ENCODE measurements at places on chromosomes 16 and 17. TPM values are rescaled to one million over a fixed set of nuclear protein-coding genes. Genes with fewer than 3 reads are reported as not detected.

The KRT31 gene
- total RNA-seq, result not detected

The HOXB3 gene
- total RNA-seq, result 2.6 TPM

The ZNF174 gene
- 6.0 TPM for total RNA-seq

The TMEM114 gene
- not detected for total RNA-seq

The MT1H gene
- total RNA-seq, result not detected

The MT1A gene
- not detected for total RNA-seq

The SDK2 gene
- total RNA-seq, result 0.05 TPM

The C17orf113 gene
- total RNA-seq, result 0.26 TPM

The OTOP3 gene
- total RNA-seq, result not detected

The CLDN7 gene
- 1.5 TPM for total RNA-seq

The KRTAP9-2 gene
- not detected for total RNA-seq

DNA sequence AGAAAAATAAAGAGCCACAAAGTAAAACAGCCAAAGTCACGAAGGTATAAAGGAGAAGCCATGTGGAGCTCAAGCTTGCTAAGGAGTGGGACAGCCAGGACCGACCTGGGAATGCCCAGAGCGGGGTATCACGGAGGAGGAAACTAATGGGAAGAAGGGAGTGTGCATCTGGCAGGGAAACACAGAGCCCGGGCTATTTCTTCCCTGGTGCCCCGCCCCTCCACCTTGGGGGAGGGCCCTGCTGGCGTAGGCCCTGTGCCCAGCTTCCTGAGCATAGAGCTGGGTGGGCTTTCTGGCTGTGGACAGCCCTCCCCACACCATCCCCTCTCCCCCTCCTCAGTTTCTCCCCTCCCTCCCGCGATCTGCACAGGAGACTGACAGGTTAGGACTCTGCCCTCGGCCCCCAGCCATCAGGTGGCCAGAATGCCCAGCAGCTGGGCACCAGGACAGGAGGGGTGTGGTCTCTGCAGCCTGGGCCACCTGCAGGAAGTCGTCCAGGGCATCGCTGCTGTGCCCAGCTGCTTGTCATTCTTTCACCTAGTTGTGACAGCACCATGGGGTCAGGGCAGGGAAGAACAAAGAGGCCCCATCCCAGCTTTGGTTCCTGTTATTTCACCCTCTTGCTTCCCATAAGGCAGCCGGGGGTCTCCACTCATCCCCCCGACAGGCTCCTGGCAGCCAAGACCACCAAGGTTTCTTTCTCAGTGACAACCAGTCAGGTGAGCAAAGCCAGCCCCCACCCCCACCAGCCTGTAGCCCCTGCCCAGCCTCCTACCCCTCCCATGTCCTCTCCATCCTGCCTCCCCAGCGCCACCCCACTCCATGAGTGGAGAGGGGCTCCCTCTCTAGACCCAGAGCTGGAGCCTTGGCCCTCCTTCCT lies 7.1 kb upstream of the DCAF7 start:
- H3K4me1 ChIP-seq, result peaks cover 3% of the 10 kb centered on the region
- H3K27ac ChIP-seq, result no peak overlapping the region
- DNase-seq, result no peak
- H3K4me3 ChIP-seq, result no peak overlapping the region
- no peaks in the 10 kb centered on the region for H3K36me3 ChIP-seq

DNA sequence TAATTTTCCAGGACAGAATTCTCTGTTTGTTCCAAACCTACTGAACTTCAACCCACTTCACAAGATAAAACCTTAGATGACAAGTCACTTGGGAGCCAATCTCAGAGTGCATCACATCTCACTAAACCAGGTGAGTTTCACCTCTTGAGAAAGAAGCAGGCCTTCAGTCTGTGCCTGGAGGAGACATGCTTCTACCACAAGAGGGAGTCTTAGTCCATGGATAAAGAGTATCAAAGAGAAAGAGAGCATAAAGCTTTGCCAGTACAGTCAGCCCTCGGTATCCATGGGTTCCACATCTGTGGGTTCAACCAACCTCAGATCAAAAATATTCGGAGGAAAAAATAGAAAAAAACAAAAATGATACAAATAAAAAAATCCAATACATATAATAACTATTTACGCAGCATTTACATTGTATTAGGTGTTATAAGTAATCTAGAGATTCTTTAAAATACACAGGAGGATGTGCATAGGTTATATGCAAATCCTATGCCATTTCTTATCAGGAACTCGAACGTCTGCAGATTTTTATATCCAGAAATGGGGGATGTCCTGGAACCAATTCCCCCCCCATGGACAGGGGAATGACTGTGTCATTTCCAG lies 37.7 kb downstream of the DUSP14 start:
- no peak overlapping the region for H3K27ac ChIP-seq
- H3K4me3 ChIP-seq, result no peak overlapping the region
- H3K4me1 ChIP-seq, result no peaks in the 10 kb centered on the region
- H3K27me3 ChIP-seq, result no peaks in the 10 kb centered on the region

GRCh38 chr17:36602030-36602748 lies 806 bp downstream of the MRM1 start:
- H3K27ac ChIP-seq, result peak overlapping the region; percentile 79
- H3K36me3 ChIP-seq, result peaks cover 7% of the 10 kb centered on the region
- H3K4me3 ChIP-seq, result peak overlapping the region; percentile 85
- DNase-seq, result peak; percentile 22
- peaks cover 35% of the 10 kb centered on the region for H3K4me1 ChIP-seq

DNA sequence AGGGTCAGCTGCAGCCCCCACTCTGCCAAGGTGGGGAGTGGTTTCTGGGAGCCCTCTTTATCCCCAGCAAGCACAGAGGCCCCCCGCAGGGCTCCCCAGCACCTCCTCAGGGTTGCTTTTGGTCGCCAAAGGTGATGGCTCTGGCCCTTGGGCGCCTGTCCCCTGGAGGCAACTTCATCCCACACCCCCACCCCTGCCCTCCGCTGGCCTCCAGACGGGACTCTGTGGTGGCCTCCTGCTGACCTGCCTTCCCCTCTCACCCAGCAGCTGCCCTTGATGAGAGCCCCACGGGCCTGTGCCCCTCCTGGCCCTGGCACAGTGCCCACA lies 7.8 kb upstream of the RHOT2 start:
- no peak overlapping the region for H3K27ac ChIP-seq
- no peaks in the 10 kb centered on the region for H3K27me3 ChIP-seq
- peaks cover 3% of the 10 kb centered on the region for H3K36me3 ChIP-seq
- no peak overlapping the region for H3K4me3 ChIP-seq
- DNase-seq, result no peak
- H3K4me1 ChIP-seq, result peaks cover 4% of the 10 kb centered on the region

- peaks cover 29% of the 10 kb centered on the region for H3K36me3 ChIP-seq
- no peak overlapping the region for H3K27ac ChIP-seq
- H3K27me3 ChIP-seq, result no peaks in the 10 kb centered on the region
- H3K4me3 ChIP-seq, result no peak overlapping the region
- peaks cover 39% of the 10 kb centered on the region for H3K4me1 ChIP-seq
Measured at GRCh38 chr16:89118361-89119165, 24.9 kb downstream of the ACSF3 start.

DNA sequence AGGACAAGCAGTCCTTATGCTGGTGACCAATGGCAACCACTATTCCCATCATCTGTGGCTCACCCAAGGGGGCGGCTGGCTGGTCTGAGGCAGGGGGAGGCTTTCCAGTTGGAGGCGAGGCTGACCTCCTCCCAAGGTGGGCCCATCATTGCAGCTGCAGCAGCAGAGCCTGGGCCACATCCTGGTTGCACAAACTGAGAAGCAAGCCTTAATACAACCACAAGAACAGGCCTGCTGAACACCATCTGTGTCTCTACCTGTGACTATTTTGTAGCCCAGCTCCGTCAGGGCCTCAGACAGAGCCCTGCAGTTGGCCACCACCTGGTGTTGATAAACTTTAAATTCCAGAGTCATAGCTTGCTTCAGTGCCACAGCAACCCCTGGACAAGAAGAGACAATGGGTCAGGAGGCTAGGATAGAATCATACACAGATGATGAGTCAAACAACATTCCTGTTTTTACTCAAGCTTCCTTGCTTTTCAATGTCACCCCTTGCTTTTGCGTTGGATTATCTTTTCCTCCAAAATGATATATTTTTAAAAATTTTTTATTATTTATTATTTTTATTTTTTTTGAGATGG lies 17.9 kb downstream of the SMCR8 start:
- DNase-seq, result no peak
- H3K4me1 ChIP-seq, result peaks cover 7% of the 10 kb centered on the region
- H3K27ac ChIP-seq, result no peak overlapping the region
- H3K27me3 ChIP-seq, result no peaks in the 10 kb centered on the region

GRCh38 chr17:6936370-6937028 lies 59.4 kb upstream of the ALOX12 start:
- no peak overlapping the region for H3K27ac ChIP-seq
- peaks cover 5% of the 10 kb centered on the region for H3K36me3 ChIP-seq
- DNase-seq, result peak; percentile 32
- H3K4me1 ChIP-seq, result peaks cover 3% of the 10 kb centered on the region
- H3K27me3 ChIP-seq, result no peaks in the 10 kb centered on the region
- peak overlapping the region; percentile 31 for H3K4me3 ChIP-seq

- no peaks in the 10 kb centered on the region for H3K36me3 ChIP-seq
- H3K4me3 ChIP-seq, result no peak overlapping the region
- DNase-seq, result no peak
- H3K4me1 ChIP-seq, result no peaks in the 10 kb centered on the region
Measured at GRCh38 chr16:49015225-49015592, 266.4 kb downstream of the CBLN1 start.

DNA sequence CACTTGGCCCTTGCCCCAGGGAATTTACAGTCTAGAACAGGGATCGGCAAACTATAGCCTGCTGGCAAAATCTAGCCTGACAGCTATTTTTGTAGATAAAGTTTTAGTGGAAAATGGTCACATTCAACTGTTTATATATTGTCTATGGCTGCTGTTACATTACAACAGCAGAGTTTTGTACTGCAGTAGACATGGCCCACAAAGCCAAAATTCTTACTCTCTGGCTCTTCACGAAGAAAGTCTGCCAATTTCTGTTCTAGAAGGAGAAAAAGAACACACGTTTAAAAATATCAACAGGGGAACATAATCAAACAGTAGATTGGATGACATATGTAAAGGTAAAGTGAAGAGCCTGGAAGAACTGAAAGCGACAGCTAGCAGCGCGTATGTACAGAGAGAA lies 33.2 kb upstream of the CCDC182 start:
- H3K4me1 ChIP-seq, result no peaks in the 10 kb centered on the region
- no peak for DNase-seq
- H3K27me3 ChIP-seq, result peaks cover 22% of the 10 kb centered on the region
- H3K4me3 ChIP-seq, result no peak overlapping the region

GRCh38 chr17:35788477-35789368 lies 6.7 kb downstream of the MMP28 start:
- H3K27me3 ChIP-seq, result peaks cover 17% of the 10 kb centered on the region
- H3K4me1 ChIP-seq, result peaks cover 3% of the 10 kb centered on the region
- H3K36me3 ChIP-seq, result no peaks in the 10 kb centered on the region
- DNase-seq, result no peak
- no peak overlapping the region for H3K4me3 ChIP-seq

DNA sequence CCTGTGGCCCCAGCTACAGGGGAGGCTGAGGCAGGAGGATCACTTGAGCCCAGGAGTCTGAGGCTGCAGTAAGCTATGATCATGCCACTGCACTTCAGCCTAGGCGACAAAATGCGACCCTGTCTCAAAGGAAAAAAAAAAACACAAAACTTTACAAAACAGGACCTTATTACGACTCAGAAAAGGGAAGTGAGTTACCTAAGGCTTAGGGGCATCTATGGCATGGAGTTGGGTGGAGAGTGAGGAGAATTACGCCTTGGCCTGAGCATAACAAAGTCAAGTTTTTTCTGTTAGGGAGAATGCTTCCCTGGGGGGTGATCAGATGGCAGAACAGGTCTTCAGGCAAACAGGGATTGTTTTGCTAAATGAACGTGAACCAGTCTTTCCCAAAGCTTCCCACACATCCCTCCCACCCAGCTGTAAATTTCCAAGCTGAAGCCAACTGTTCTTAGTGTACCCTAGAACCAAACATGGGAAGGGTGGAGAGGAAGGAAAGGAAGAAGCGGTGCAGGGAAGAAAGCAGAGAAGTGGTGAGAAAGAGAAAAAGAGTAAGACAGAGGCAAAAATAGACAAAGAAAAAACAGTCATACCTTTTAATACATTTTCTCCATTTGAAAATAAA lies 24.6 kb upstream of the TNRC6C start:
- peaks cover 23% of the 10 kb centered on the region for H3K4me1 ChIP-seq
- no peaks in the 10 kb centered on the region for H3K36me3 ChIP-seq
- no peak overlapping the region for H3K27ac ChIP-seq
- DNase-seq, result no peak
- no peak overlapping the region for H3K4me3 ChIP-seq

DNA sequence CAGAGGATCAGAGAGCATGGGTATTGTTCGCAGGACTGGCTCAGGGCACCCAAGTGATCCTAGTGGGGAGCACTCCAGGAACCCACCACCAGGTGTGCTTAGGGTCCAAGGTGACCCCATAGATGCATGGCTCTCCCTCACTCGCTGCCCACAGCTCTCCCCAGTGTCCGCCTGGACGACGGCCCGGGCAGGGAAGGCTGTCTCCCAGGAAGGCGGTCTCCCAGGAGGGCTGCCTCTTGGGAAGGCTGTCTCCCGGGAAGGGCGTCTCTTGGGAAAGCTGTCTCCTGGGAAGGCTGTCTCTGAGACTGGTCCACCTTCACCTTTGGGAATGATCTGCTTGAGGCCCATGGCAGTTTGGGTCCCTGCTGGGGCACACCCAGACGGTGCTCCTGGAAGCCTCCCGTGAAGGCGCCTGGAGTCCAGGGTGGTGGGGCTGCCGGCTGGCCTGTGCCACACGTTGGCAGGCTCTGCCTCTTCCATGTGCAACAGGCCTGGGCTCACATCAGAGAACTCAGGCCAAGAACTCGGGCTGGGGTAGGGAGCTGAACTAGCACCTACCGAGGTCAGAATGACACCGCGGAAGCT lies 5.0 kb downstream of the ECI1 start:
- H3K27me3 ChIP-seq, result no peaks in the 10 kb centered on the region
- peaks cover 3% of the 10 kb centered on the region for H3K36me3 ChIP-seq
- H3K4me1 ChIP-seq, result peaks cover 6% of the 10 kb centered on the region
- no peak overlapping the region for H3K27ac ChIP-seq

DNA sequence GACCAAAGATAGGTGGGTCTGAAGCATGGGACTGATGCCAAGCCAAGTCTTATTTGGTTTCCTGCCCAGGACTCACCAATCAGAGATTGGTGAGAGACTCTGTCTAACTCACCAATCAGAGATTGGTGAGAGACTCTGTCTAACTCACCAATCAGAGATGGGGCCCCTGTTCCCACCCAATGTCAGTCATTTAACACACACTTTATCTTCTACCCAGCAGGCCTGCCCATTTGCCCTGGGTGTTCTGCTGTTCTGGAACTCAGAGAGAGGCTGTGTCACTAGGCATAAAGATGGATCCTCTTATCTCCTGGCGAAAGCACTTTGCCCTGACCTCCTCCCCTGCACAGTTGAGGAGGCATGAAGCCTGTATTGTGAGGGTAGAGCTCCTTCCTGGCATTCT lies 5.4 kb upstream of the RHOT1 start:
- H3K36me3 ChIP-seq, result no peaks in the 10 kb centered on the region
- no peak overlapping the region for H3K4me3 ChIP-seq
- peak; percentile 14 for DNase-seq
- H3K27me3 ChIP-seq, result no peaks in the 10 kb centered on the region
- peaks cover 16% of the 10 kb centered on the region for H3K4me1 ChIP-seq

DNA sequence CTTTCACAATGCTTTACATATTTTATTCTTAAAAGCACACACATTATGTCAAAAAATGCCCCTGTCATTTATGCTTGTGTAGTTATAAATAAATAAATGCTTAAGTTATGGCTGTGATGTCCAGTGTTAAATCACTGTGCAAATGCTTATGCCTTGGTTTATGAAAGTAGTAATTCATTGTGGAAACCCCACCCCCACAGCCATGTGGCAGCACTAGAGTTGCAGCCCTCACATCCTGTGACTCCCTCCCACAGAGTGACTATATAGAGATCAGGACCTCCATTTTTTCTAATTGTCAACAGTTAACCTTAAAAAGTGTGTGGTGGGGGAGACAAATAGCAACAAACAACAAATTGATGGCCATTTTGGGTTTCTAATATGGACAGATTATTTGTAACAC lies 2.4 kb downstream of the SKAP1 start:
- no peaks in the 10 kb centered on the region for H3K27me3 ChIP-seq
- H3K4me1 ChIP-seq, result peaks cover 67% of the 10 kb centered on the region
- H3K4me3 ChIP-seq, result peak overlapping the region; percentile 99
- DNase-seq, result peak; percentile 81
- peak overlapping the region; percentile 98 for H3K27ac ChIP-seq
